ENCODE measurements at places on chromosomes 2 and 18. TPM values are rescaled to one million over a fixed set of nuclear protein-coding genes. Genes with fewer than 3 reads are reported as not detected.
A peak's percentile ranks its signal among the peaks of the same experiment; 100 is the strongest.

DNA sequence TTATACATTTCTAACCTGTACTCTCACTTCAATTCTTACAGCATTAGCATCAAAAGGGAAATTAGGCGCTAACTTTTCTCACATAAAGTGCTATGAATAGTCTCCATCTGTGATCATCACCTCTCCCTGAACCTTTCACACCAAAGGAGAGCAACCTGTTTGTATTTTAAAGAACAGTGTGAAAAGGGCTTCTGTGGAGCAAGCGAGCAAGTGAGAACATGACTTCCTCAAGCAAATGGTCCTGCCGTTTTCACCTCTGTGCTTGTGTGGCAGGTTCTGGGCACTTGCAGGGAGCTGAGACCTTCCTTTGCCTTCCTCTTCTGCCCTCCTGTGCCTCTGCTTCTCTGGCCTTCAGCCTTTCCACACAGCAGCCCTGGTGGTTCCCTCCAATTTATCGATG, 51.9 kb downstream of the TGFA start:
- H3K4me1 ChIP-seq, result no peaks in the 10 kb centered on the region
- no peak overlapping the region for H3K27ac ChIP-seq
- no peak overlapping the region for H3K4me3 ChIP-seq
- no peaks in the 10 kb centered on the region for H3K36me3 ChIP-seq
- DNase-seq, result no peak

MAP2 gene
- total RNA-seq, result 0.34 TPM

- peak overlapping the region; percentile 100 for H3K4me3 ChIP-seq
- DNase-seq, result peak; percentile 74
- H3K36me3 ChIP-seq, result peaks cover 16% of the 10 kb centered on the region
- peaks cover 11% of the 10 kb centered on the region for H3K27me3 ChIP-seq
These were observed 644 bp downstream of the PTGR3 start for GRCh38 chr18:75208155-75208835.

GRCh38 chr2:147482111-147482895, 362.5 kb upstream of the ACVR2A start:
- peaks cover 3% of the 10 kb centered on the region for H3K4me1 ChIP-seq
- no peaks in the 10 kb centered on the region for H3K27me3 ChIP-seq
- no peaks in the 10 kb centered on the region for H3K36me3 ChIP-seq
- H3K27ac ChIP-seq, result no peak overlapping the region
- peak; percentile 13 for DNase-seq
- H3K4me3 ChIP-seq, result no peak overlapping the region

- H3K36me3 ChIP-seq, result peaks cover 3% of the 10 kb centered on the region
- H3K27me3 ChIP-seq, result no peaks in the 10 kb centered on the region
- no peak overlapping the region for H3K27ac ChIP-seq
- peaks cover 19% of the 10 kb centered on the region for H3K4me1 ChIP-seq
These were observed 3.5 kb upstream of the NAGK start for GRCh38 chr2:71064754-71065621.

DNA sequence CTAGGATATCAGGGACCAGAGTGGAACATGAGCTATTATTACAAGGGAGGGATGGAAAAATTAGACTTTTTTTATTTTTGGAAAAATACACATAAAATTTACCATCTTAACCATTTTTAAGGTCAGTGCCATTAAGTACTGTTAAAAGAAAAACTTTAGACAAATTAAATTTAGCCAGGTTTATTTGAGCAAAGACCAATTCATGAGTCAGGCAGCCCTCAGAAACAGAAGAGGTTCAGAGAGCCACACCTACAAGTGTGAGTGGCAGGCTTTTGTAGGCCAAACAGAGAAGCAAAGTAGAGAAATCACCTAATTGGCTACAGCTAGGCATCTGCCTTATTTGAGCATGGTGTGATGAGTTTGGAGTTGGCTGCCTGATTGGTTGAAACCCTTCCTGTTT, 301.3 kb upstream of the RAB12 start:
- no peak overlapping the region for H3K4me3 ChIP-seq
- H3K27ac ChIP-seq, result no peak overlapping the region
- H3K4me1 ChIP-seq, result no peaks in the 10 kb centered on the region
- no peak for DNase-seq
- no peaks in the 10 kb centered on the region for H3K27me3 ChIP-seq

SRBD1 gene
- 19.2 TPM for total RNA-seq

- H3K27me3 ChIP-seq, result no peaks in the 10 kb centered on the region
- H3K4me1 ChIP-seq, result peaks cover 23% of the 10 kb centered on the region
These were observed 35.2 kb downstream of the FAM178B start for GRCh38 chr2:96951125-96951654.

GRCh38 chr2:43218702-43219382, 7.6 kb downstream of the ZFP36L2 start:
- H3K27ac ChIP-seq, result peak overlapping the region; percentile 98
- H3K27me3 ChIP-seq, result no peaks in the 10 kb centered on the region
- peak; percentile 76 for DNase-seq
- peaks cover 35% of the 10 kb centered on the region for H3K36me3 ChIP-seq
- H3K4me1 ChIP-seq, result peaks cover 46% of the 10 kb centered on the region
